ENCODE measurements at places on chromosomes 2 and 18.

DNA sequence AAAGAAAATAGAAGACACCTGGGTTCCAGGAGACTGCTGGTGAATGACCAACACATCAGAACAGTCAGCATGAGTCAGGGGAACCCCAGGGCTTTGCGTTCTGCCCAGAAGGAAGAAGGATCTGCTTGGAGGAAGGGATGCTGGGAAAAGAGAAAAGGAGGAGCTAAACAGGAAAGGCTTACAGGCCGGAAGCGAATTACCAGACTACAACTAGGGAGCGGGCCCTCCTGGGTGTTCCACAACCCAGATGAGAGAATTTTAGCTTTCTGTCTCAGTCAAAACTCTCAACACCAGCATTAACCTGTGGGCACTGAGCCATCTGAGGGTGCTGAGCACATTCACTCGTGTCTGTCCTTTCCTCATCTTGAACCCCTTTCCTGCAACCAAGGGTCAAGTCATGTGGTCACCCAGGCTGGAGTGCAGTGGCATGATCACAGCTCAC lies 19.2 kb downstream of the CDC42EP3 start:
- no peak for DNase-seq

DNA sequence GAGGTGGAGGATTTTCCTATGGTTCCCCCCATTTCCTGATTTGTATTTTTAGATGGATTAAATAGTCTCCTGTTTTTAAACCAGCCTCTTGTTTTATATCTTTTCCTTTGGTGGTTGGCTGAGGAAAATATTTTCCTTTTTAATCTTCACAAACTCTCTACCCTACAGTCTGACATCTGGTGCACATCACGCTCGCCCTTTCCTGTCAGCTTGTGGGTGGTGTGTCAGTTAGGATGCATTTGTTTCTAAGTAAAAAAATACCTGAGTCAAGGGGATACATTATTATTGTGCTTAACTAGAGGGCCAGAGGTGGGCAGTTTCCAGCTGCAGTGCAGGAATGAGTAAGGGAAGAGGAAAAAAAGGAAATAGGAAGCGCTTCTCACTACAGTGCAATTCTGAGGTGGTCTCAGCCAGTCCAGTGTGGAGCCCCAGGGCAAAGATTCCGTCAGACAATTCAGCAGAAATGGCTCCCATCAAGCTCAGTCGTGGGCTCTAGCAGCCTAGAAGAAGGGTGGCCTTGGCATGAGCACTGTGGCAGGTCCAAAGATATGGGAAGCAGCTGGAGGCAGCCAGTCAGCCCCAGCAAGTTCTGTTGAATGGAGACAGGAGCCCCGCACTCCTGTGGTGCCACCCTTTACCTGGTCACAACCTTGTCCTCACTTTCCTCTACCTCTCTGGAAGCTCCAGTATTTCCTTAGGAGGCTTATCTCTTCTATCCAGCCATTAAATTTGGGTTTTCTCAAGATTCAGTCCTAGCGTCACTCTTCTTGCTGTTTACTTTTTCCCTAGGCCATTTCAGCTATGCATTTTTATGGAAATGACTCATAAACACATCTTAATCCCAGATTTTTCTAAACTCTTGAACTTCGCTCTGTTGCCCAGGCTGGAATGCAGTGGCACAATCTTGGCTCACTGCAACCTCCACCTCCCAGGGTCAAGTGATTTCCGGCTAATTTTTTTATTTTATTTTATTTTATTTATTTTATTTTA lies 18.5 kb downstream of the SFTPB start:
- no peak for DNase-seq

GRCh38 chr2:16475986-16476567 lies 189.6 kb downstream of the CYRIA start:
- no peak for DNase-seq

DNA sequence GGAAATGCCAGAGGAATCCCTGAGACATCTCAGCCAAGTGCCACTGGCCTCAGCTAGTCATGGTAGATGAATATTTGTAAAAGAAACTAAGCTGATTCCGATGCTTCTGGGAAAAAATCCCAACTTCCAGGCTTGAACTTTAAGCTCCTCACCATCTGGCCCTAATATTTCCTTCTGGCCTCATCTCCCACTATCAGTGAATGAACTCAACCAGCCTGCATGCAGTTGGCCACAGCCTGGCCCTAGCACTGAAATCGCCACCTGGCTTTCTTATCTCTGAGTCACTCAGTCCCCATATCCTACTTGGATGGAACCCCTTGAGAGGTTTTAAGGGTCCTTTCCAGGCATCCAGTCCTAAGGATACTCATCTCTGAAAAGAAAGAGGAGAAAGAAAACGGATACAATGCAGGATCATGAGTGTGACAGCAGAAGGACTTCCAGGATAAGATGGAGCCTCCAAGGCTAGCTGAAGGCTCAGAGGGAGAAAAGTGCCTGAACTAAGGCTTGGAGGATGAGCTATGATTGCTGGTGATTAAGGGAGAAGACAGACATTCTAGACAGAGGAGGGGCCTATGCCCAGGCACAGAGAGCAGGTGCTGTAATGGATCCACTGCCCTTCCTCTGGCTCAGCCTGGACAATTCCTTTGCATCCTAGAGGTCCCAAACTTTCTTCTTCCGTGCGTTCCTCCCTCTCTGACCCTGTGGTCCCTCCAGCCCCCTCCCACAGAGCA lies 141.5 kb upstream of the MYCN start:
- DNase-seq, result no peak
